ENCODE measurements at places on chromosomes 16 and 17. TPM values are rescaled to one million over a fixed set of nuclear protein-coding genes. Genes with fewer than 3 reads are reported as not detected.

The SDR42E1 gene
- 0.08 TPM for polyA plus RNA-seq

The MED1 gene
- 19.8 TPM for polyA plus RNA-seq

The EVI2B gene
- 1.9 TPM for polyA plus RNA-seq

The GAST gene
- polyA plus RNA-seq, result not detected

The MLST8 gene
- 129 TPM for polyA plus RNA-seq

The CCDC154 gene
- polyA plus RNA-seq, result 0.13 TPM
